ENCODE measurements at places on chromosomes 7 and 10. TPM values are rescaled to one million over a fixed set of nuclear protein-coding genes. Genes with fewer than 3 reads are reported as not detected.

DNA sequence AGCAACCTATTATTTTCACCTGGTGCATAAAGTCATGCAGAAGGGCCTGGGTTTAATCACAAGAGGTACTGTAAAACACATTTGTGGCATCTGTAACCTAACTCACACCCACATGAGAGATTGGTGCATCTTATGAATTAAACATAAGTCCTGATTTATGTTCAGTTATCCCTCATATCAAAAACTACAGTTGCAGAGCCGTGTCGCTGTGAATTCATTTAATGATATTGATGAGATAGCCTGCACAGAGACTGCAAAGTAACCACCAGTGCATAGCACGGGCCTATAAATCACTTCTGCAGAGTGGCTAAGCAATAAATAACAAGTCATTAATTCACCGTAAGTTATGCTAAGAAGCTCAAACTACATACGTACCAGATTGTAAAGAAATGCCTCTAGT is 178.2 kb downstream of the RELN start:
- no peak for DNase-seq

DNA sequence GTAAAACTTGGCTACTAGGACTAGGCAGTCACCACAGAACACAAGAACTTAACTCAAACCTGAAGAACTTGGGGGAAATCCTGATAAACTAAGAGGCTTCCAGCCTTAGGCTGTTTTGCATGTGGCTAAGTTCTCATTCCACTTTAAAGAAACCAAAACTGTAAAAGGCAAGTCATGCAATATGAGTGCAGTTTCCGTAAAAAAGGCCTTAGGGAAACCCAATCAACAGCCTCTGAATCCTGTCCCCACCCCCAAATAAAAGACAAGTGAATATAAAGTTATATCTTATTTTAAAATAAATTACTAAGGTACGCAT is 95.1 kb downstream of the USP6NL start:
- peak; percentile 26 for DNase-seq

DNA sequence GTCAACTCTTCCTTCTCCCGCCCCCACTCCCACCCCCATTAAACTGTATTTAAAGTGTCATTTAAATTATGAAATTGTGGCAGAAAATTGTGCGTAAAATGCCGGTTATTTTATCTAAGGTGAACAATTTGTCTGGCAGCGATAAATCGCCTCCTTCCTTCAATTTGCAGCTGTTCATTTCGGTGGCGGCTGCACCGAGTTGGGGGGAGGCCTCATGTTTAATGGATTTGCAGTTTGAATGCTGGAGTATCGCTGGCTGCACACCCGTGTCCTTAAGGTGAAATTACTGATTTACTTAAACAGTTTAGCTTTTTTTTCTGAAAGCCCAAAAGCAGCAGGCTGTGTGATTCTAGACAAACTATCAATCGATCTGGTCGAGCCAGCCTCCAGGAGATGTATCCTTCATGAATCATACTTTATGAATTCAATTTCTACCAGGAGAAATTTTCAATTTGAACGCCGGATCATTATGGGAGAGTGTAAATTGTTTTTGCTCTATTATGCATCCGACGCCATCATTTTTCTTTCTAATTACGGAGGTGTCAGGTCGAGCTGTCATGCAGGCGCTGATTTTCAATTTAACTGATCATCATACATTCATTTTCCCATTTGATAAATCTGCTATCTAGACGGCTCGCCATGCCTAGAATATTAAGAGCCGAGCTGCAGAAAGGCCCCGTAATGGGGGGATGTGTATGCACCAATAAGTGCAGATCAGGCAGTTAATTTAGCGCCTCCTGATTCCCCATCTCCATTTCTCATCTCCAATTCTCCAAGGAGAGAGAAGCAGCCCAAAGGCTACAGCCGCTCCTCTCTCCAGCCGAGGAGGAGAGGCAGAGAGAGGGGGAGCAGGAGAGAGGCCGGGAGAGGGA is 6.5 kb downstream of the UNCX start:
- no peak for DNase-seq

Gene CYP2C19
- total RNA-seq: not detected

DNA sequence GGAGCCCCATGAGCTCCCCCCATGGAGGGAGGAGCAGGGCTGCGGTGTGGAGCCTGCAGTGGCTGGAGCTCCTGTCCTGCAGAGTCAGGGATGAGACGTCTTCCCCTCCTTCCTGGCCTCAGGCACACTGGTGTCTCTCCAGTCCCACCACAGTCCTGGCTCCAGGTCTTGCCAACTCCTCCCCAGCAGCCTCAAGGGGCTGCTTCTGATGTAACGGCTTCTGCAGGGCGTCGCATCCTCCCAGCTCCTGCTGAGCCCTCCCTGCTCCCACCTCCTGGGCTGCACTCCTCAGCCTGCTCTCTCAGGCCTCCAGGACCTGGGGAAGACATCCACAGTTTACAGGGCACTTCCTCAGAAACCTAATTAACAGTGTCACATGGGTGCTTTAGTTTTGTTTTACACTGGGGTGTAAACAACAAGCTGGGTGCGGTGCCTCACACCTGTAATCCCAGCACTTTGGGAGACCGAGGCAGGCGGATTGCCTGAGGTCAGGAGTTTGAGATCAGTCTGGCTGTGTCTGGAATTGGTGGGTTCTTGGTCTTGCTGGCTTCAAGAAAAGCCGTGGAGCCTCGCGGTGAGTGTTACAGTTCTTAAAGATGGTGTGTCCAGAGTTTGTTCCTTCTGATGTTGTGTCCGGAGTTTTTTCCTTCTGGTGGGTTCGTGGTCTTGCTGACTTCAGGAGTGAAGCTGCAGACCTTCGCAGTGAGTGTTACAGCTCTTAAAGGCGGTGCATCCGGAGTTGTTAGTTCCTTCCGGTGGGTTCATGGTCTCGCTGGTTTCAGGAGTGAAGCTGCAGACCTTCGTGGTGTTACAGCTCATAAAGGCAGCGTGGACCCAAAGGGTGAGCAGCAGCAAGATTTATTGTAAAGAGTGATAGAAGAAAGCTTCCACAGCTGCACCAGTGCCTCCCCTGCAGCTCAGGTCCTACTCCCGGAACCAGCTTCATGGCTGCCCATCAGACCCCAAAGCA is 95.0 kb downstream of the PAXIP1 start:
- no peak for DNase-seq

Gene MLXIPL
- total RNA-seq: 1.5 TPM

- DNase-seq: peak; percentile 43
These were observed 37.4 kb upstream of the OPALIN start for GRCh38 chr10:96395931-96396877.

DNA sequence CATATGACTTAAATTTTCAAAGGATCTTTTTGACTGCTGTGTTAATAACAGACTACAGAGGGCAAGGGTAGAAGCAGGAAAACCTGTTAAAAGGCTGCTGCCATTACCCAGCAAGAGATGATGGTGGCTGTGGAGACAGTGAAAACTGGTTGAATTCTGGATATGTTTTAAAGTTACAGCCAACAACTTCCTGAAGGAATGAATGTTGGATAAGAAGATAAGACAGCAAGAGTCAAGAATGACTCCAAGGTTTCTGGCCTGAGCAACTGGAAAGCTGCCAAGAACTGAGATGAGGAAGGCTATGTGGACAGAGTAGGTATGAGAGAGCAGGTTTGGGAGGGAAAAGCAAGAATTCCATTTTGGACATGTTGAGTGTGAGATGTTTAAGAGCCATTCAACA is 19.1 kb downstream of the CNOT4 start:
- peak; percentile 52 for DNase-seq

Gene ADARB2
- total RNA-seq: not detected

Gene ASB10
- total RNA-seq: not detected

GRCh38 chr7:108001764-108002725 is 916 bp downstream of the LAMB1 start:
- DNase-seq: peak; percentile 29

Gene SAMD9
- 12.0 TPM for total RNA-seq

DNA sequence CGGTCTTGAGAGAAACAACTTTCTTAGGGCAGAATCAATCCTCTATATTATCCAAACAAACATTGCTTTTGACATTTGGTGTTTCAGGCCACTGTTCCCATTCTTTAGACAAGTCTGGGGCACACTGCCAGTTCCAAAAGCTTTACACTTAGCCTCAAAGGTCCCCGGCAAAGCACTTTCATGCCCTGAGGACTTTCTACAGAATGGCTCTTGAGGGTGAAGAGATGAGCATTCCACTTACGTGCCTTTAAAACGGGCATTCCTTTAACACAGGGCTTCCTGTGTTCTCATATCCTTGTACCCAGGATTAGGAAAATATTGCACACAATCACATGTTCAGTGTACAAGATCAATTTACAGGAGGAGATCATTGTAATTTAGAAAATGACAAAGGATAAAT is 13.1 kb upstream of the TMEM213 start:
- DNase-seq: peak; percentile 32
